ENCODE measurements at places on chromosomes 2 and 18. TPM values are rescaled to one million over a fixed set of nuclear protein-coding genes. Genes with fewer than 3 reads are reported as not detected.

Gene SCYGR3
- not detected for total RNA-seq

Gene RBMS1
- total RNA-seq, result 75.3 TPM

Gene COPS8
- 86.7 TPM for total RNA-seq

Gene UGT1A7
- total RNA-seq, result not detected

Gene MYO5B
- 5.2 TPM for total RNA-seq

Gene SRSF7
- 55.0 TPM for total RNA-seq

Gene ALPP
- not detected for total RNA-seq

Gene ZNF2
- total RNA-seq, result 4.1 TPM

Gene SERPINB4
- total RNA-seq, result not detected

Gene DNAH7
- 0.32 TPM for total RNA-seq

Gene UNC50
- 27.9 TPM for total RNA-seq

Gene MOCOS
- 0.38 TPM for total RNA-seq

Gene FAM110C
- total RNA-seq, result 4.0 TPM

Gene PARD6G
- 1.3 TPM for total RNA-seq

Gene TEKT4
- 0.32 TPM for total RNA-seq

Gene KIF1A
- 10.2 TPM for total RNA-seq

Gene HOXD4
- total RNA-seq, result 0.70 TPM

Gene RDH14
- 35.4 TPM for total RNA-seq

Gene CAVIN2
- total RNA-seq, result 145 TPM

Gene FBLN7
- 1.00 TPM for total RNA-seq

Gene ERFE
- 0.62 TPM for total RNA-seq

Gene SERTAD2
- total RNA-seq, result 22.8 TPM

Gene CCDC178
- 0.27 TPM for total RNA-seq

Gene NFE2L2
- 66.5 TPM for total RNA-seq

Gene SATB2
- total RNA-seq, result 1.5 TPM

Gene DYNAP
- not detected for total RNA-seq

Gene ERBB4
- 13.8 TPM for total RNA-seq

Gene C2orf15
- not detected for total RNA-seq

Gene CHST9
- not detected for total RNA-seq

Gene NPHP1
- total RNA-seq, result 4.8 TPM

Gene IL36G
- total RNA-seq, result not detected

Gene GALNT3
- 0.27 TPM for total RNA-seq

Gene SLC5A7
- total RNA-seq, result not detected

Gene POTEI
- total RNA-seq, result not detected

Gene STAT4
- 37.8 TPM for total RNA-seq

Gene ALPI
- total RNA-seq, result not detected

Gene REG3A
- total RNA-seq, result not detected

Gene ELOA2
- total RNA-seq, result not detected

Gene RGPD4
- 0.19 TPM for total RNA-seq

Gene COL3A1
- 180 TPM for total RNA-seq

Gene RAB17
- 3.5 TPM for total RNA-seq

Gene TMEM169
- 0.22 TPM for total RNA-seq

Gene ERMN
- not detected for total RNA-seq

Gene OR6B2
- not detected for total RNA-seq

Gene RNF125
- 1.5 TPM for total RNA-seq

Gene TDRD15
- total RNA-seq, result not detected

Gene TGIF1
- total RNA-seq, result 10.8 TPM
